HFFc6 (cell line): ENCODE measurements at places on chromosomes 1 and 21.
A peak's percentile ranks its signal among the peaks of the same experiment; 100 is the strongest.

- no peak for DNase-seq
- no peaks in the 10 kb centered on the region for H3K36me3 ChIP-seq
- no peak overlapping the region for H3K27ac ChIP-seq
- H3K27me3 ChIP-seq: peaks cover 44% of the 10 kb centered on the region
- H3K4me1 ChIP-seq: peaks cover 9% of the 10 kb centered on the region; the same call in 1 of the 2 replicates
These were observed 1.3 kb downstream of the IGSF9 start for GRCh38 chr1:159943908-159944622.

DNA sequence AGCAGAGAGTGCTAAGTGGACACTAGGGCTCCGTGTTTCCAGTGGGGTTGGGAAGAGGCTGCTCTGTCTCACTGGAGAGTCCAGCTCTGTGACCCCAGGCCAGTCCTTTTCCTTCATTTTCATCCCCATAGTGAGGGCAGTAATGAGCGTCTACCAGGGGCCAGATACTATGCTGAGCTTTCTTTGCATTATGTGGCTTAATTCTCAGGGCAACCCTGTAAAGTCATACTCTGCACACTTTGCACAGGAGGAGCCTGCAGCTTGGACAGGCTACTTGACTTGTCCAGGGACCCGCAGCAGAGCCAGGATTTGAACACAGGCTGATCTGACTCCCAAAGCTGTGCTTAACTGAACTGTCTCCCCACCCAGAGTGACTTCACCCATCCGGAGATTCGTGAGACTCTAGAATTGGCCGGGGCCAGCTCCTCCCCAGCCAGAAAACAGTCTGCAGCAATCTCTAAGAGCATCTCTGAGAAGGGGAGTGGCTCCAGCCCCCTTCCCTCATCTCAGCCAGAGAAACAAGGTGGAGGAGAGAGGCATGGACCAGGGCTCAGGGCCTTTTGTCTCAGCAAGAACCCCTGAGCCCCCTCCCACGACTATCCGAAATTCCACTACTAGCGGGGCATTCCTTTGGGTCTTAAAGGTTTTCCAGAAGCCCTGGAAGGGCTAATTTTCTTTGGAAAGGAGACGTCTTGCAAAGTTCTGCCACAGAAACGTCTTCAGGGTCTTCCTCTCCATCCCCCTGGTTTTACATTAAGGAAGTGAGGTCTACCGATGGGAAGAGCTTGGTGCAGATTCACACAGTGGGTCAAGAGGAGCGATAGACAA, 866 bp upstream of the FNDC5 start:
- H3K4me1 ChIP-seq: peaks cover 26% of the 10 kb centered on the region
- H3K27me3 ChIP-seq: peaks cover 17% of the 10 kb centered on the region
- H3K4me3 ChIP-seq: peak overlapping the region; percentile 74
- H3K27ac ChIP-seq: peak overlapping the region; percentile 36; the same call in 1 of the 2 replicates
- DNase-seq: no peak

- H3K4me3 ChIP-seq: no peak overlapping the region
- H3K27ac ChIP-seq: no peak overlapping the region
- peaks cover 10% of the 10 kb centered on the region for H3K36me3 ChIP-seq
- DNase-seq: no peak
These were observed 20.2 kb upstream of the ACTA1 start for GRCh38 chr1:229454056-229454455.

- no peaks in the 10 kb centered on the region for H3K36me3 ChIP-seq
- H3K4me1 ChIP-seq: peaks cover 45% of the 10 kb centered on the region
- peak overlapping the region; percentile 27; the same call in 1 of the 2 replicates for H3K4me3 ChIP-seq
- no peak overlapping the region; the same call in 1 of the 2 replicates for H3K27ac ChIP-seq
These were observed 105.1 kb upstream of the DPH5 start for GRCh38 chr1:101130673-101131072.

DNA sequence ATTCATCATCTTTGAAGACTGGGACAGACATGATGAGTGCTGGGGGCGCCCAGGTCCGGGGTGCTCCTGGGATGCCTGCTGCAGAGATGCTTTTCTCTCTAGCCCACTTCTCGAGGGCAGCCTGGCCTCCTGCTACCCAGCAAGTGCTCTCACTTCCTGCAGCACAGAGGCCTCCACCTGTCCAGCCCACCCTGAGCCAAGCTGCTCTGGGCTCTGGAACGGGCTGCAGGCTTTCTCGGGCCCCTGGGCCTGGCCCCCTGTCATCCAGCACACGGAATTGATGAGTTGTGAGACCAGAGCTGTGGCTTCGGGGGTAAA, 469.5 kb upstream of the VAMP3 start:
- DNase-seq: no peak
- peaks cover 75% of the 10 kb centered on the region for H3K4me1 ChIP-seq
- peak overlapping the region; percentile 7; the same call in 1 of the 2 replicates for H3K4me3 ChIP-seq
- peaks cover 16% of the 10 kb centered on the region for H3K36me3 ChIP-seq
- no peaks in the 10 kb centered on the region; the same call in 1 of the 2 replicates for H3K27me3 ChIP-seq

GRCh38 chr21:36661511-36662309, 37.2 kb upstream of the SIM2 start:
- H3K27ac ChIP-seq: no peak overlapping the region
- H3K36me3 ChIP-seq: no peaks in the 10 kb centered on the region
- peaks cover 44% of the 10 kb centered on the region for H3K27me3 ChIP-seq
- H3K4me3 ChIP-seq: no peak overlapping the region
- DNase-seq: peak; percentile 4
- H3K4me1 ChIP-seq: peaks cover 13% of the 10 kb centered on the region

GRCh38 chr1:29451368-29451892, 215.1 kb downstream of the PTPRU start:
- no peaks in the 10 kb centered on the region for H3K36me3 ChIP-seq
- H3K4me1 ChIP-seq: no peaks in the 10 kb centered on the region
- no peak overlapping the region for H3K27ac ChIP-seq
- H3K4me3 ChIP-seq: no peak overlapping the region
- no peak for DNase-seq

- no peak overlapping the region for H3K4me3 ChIP-seq
- peaks cover 15% of the 10 kb centered on the region for H3K27me3 ChIP-seq
- DNase-seq: no peak
- H3K36me3 ChIP-seq: no peaks in the 10 kb centered on the region
These were observed 25.8 kb upstream of the LPAR3 start for GRCh38 chr1:84918726-84919336.

DNA sequence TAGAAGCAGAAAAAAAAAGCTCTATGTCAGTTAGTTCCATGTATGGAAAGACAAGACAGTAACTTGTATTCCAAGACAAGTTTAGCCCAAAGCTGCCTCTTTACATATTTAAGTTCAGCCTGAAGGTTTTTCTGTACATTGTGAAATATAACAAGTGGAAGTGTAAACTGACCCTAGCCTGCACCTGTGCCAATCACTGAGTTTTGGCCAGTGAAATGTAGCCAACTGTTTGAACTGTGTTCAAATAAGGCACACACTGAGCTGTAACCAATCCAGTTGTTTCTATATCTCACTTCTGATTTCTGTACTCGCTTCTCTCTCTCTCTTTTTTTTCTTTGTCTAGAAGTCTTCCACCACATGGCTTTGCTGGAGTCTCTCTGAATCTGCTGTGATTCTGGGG, 1227.1 kb downstream of the NCAM2 start:
- H3K36me3 ChIP-seq: no peaks in the 10 kb centered on the region
- H3K4me3 ChIP-seq: no peak overlapping the region
- no peaks in the 10 kb centered on the region for H3K4me1 ChIP-seq

- H3K27ac ChIP-seq: no peak overlapping the region
- H3K27me3 ChIP-seq: no peaks in the 10 kb centered on the region
- DNase-seq: no peak
These were observed 79.7 kb downstream of the FAF1 start for GRCh38 chr1:50880373-50880772.

DNA sequence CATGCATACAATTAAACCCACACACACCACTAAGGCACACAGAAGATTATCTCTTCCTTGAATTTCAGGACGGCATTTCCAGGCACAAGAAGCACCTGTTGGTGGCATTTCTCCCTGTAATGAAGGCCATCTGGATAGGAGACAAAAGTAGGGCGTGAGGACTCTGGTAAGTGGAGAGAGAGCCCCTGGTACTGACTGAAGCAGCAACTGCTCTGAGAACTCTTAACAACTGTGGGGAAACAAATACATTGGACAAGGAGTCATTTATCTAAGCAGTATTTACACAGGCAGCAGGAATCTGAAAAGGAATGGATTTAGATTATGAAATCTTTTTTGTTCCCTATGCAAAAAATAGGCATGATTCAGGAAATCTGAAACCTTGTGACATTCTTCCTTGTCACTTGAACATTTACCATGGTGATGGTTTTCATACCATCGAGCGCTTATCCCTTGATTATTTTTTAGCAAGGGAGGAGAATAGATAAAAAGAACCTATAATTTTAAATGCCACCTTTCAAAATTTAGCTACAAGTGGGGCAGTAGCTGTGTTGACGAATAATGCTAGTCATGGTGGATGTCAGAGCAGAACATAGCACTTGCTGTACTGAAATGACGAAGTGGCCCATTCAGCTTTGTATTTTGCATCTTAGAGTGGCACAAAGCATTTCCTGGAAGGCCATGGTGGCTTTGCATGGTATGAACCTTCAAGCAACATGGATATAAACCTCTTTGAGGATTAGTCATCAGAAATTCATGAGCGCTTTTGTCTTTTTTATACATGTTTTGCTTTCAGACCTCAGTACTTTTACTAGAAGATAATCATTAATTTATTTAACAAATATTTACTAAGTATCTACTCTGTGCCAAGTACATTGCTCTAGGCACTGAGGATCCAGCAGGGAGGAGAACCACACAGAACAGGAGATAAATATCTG, 362.0 kb downstream of the ADGRL2 start:
- H3K4me1 ChIP-seq: no peaks in the 10 kb centered on the region
- H3K4me3 ChIP-seq: no peak overlapping the region
- H3K27ac ChIP-seq: no peak overlapping the region

DNA sequence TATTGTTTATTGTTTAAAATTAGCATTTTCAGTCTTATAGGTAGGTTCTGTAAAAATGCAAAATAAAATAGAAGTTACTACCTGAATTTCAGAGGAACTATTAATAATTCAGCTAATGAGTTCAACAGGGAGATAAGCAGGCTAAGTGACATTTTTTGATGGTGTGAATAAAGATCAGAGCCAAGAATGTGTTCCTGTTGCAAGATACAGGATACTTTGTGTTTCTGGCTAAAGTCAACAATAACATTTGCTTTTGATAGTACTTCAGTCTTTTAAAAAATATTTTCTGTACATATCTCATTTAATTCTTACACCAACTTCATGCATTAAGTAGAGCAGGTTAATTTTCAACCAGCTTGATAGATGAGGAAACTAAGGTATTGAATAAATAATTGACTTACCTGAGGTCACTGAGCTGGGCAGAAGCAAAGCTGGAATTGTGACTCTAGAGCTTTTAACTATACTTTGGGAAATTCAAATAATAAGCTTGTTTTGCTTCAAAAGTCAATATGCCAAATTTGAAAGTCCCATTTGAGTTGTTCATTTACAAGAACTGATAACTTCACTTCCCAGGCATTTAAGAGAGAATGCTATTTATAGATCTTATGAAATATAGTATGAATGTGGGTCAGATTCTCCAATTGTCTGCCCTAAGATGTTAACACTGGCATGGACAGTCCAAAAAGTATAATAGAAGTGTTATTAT, 6.0 kb downstream of the GORAB start:
- peaks cover 61% of the 10 kb centered on the region for H3K4me1 ChIP-seq
- no peaks in the 10 kb centered on the region for H3K27me3 ChIP-seq
- peak overlapping the region; percentile 42; the same call in 1 of the 2 replicates for H3K27ac ChIP-seq
- peaks cover 68% of the 10 kb centered on the region for H3K36me3 ChIP-seq
- H3K4me3 ChIP-seq: 0 out of 2 replicates have a peak overlapping the region, but pooled peaks have one; percentile 58
- no peak for DNase-seq

- H3K27ac ChIP-seq: peak overlapping the region; percentile 47; the same call in 1 of the 2 replicates
- H3K4me3 ChIP-seq: peak overlapping the region; percentile 17
- DNase-seq: no peak
- H3K36me3 ChIP-seq: no peaks in the 10 kb centered on the region
- H3K27me3 ChIP-seq: peaks cover 2% of the 10 kb centered on the region
- H3K4me1 ChIP-seq: peaks cover 24% of the 10 kb centered on the region
These were observed 1.4 kb upstream of the EVI5 start for GRCh38 chr1:92786111-92786901.

DNA sequence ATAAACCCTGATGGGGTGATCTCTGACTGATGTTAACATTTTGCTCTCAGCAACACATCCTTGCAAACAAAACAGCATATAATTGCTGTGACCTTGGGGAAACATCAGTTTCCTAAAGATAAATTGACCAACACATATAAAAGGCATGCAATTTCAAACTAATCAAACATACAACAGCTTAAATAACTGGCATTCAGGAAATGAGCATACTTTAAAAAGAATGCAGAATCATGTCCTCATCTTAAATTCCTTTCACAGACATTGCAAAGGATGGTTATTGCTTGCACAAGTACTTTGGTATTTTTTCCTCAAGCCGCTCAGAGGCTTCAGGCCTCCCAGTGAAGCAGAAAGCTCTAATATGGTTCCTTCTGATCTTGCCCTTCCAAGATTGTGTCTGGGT, 53.4 kb upstream of the RGS18 start:
- no peaks in the 10 kb centered on the region for H3K36me3 ChIP-seq
- H3K4me1 ChIP-seq: peaks cover 11% of the 10 kb centered on the region; the same call in 1 of the 2 replicates
- DNase-seq: peak; percentile 31
- peak overlapping the region; percentile 79; the same call in 1 of the 2 replicates for H3K27ac ChIP-seq
- no peaks in the 10 kb centered on the region for H3K27me3 ChIP-seq

- no peak for DNase-seq
- peaks cover 7% of the 10 kb centered on the region for H3K4me1 ChIP-seq
- no peak overlapping the region; the same call in 1 of the 2 replicates for H3K4me3 ChIP-seq
These were observed 11.6 kb upstream of the CD34 start for GRCh38 chr1:207922554-207922953.

- DNase-seq: no peak
- H3K27ac ChIP-seq: no peak overlapping the region
- H3K4me3 ChIP-seq: no peak overlapping the region
- no peaks in the 10 kb centered on the region for H3K4me1 ChIP-seq
- no peaks in the 10 kb centered on the region for H3K36me3 ChIP-seq
These were observed 10.4 kb downstream of the FGR start for GRCh38 chr1:27624467-27625178.

- peaks cover 7% of the 10 kb centered on the region; the same call in 1 of the 2 replicates for H3K4me1 ChIP-seq
- DNase-seq: no peak
- H3K4me3 ChIP-seq: no peak overlapping the region
- no peaks in the 10 kb centered on the region; the same call in none of the 2 replicates for H3K27me3 ChIP-seq
- no peak overlapping the region for H3K27ac ChIP-seq
- H3K36me3 ChIP-seq: no peaks in the 10 kb centered on the region
These were observed 12.7 kb downstream of the INSL5 start for GRCh38 chr1:66788231-66788939.

DNA sequence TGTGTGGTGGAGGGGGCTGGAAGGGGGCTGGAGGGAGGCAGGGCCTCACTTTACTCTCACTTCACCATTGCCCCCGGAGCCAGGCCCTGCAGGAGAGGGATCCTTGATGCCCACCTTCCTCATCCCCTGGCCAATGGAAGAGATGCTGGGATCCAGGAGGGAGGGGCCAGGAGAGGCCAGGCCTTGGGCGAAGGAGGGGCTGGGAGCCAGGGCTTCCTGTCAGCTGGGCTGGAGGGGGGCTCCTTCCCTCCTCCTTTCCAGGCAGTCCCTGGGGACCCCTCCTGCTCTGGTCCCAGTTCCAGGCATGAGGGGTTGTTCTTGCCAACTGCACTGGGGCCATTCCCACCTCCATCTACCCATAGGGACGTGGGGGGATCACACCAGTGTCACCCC, 5.7 kb downstream of the AHDC1 start:
- peak overlapping the region; percentile 34; the same call in 1 of the 2 replicates for H3K27ac ChIP-seq
- H3K4me1 ChIP-seq: no peaks in the 10 kb centered on the region; the same call in none of the 2 replicates
- DNase-seq: no peak
- H3K36me3 ChIP-seq: no peaks in the 10 kb centered on the region; the same call in 1 of the 2 replicates
